ENCODE measurements at places on chromosomes 4 and X.

- no peak for DNase-seq
Measured at GRCh38 chr4:53781629-53782457, 190.6 kb upstream of the LNX1 start.

GRCh38 chr4:101992446-101992845 lies 201.9 kb downstream of the BANK1 start:
- DNase-seq: no peak

- no peak for DNase-seq
Measured at GRCh38 chr4:37908488-37909331, 17.8 kb downstream of the TBC1D1 start.

DNA sequence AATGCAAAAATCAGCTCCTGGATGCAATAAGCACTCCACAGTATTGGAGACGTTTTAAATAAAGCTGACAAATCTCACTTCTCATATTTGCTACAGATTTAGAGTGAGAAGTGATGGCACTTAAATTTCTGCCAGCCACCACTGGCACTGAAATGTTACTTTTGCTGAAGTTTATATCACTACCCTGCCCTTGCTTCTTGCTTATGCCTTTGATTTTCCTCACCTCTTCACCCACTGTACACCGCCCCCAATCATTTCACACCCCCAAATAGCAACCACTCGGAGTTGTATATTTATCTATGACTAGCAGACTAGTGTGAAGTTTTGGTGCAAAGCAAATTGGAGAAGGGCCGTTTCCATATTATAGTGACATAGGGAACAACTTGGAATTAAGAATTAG lies 19.9 kb upstream of the SLC7A11 start:
- no peak for DNase-seq

GRCh38 chr4:53424280-53424679 lies 46.8 kb downstream of the FIP1L1 start:
- no peak for DNase-seq

DNA sequence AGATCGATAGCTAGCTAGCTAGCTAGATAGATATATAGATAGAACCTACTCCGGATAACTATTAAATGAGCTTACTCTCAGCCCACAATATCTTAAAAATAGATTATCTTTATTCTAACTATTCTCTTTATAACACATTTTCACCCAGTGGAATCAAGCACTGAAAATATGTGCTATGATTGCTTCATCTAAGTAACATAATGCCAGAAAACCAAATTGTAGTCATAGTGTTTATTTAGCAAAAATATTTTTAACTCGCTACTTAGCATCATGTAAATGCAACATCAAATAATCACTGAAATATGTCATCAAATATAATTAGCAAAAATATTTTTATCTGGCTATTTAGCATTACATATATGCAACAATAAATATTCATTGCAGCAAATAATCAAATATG lies 1.5 kb downstream of the TMEM156 start:
- DNase-seq: no peak

- no peak for DNase-seq
Measured at GRCh38 chr4:155907556-155907955, 4.1 kb downstream of the TDO2 start.

DNA sequence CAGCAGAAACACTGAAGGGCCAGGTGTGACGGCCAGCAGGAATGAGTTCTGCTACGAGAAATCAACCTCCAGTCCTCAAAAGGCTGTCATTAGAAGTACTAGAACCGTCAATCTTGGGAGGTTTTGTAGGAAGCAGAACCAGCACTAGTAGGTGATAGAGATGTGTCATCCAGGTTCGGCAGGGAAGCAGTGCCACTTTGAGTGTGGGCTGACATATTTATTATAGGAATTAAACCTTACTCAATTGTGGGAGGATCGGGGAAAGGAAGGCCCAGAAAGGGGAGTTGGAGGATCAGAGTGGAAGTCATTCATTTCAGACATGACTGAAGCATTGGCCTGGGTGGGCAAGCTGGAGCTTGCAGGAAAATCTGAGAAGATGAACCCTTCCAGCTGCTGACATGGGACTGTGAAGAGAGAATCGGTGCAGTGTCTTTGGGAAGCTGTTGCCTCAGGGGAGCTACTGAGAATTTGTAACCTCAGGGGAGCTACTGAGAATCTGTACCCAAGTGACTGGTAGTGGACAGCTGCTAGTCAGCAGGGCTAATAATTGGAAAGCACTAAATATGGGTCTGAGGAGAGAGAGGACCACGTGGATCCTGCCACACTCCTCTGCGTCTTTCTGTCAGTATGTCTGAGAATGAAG lies 177.4 kb downstream of the SPRY1 start:
- DNase-seq: no peak

DNA sequence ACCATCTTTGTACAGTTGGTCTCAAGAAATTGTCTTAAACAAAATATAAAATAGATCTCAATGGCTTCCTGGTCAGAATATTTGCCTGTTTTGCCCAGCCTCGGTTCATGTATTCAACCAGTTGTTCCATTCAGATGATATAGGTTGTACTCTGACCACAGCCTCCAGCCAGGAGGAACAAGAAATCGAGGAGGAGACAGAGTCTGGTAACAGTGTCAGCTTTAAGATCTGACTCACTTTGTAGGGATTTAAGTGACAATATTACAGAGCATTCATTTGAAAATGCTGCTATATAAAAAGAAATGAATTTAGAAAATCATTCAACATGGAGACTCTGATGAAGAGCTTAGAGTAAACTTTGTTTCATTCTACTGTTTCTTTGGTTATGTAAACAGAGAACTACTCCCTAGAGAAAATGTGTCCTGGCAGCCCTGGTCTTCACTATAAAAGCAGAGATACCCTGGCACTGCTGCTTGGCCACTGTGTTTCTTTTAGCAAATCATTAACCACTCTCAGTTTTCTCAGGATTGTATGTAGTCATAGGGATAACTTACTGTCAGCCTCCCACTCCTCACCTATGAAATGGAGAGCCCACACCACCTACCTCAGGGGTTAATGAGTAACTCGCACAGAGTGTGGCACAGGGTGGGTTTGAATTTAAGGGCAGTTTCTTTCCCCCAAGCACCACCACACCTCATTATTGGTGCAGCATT lies 53.5 kb downstream of the PAGE2 start:
- no peak for DNase-seq

DNA sequence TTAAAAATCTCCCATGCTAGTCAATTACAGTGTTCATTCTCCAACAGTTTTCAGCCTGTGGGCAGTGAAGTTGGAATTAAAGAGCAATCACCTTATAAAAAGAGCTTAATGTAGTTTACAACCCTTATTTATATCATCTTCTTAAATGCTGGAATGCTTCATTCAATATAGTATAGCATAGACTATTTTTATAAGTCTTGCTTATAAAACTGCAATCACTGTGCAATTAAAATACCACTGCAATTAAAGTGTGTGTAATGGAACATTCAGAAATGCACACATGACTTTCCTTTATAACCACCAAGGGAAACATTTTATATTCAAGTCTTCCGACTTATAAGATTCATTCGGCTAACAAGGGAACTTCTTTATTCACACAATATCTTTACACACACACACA lies 16.4 kb upstream of the DCAF8L1 start:
- DNase-seq: no peak

- no peak for DNase-seq
Measured at GRCh38 chrX:149284616-149285015, 220.5 kb downstream of the IDS start.

DNA sequence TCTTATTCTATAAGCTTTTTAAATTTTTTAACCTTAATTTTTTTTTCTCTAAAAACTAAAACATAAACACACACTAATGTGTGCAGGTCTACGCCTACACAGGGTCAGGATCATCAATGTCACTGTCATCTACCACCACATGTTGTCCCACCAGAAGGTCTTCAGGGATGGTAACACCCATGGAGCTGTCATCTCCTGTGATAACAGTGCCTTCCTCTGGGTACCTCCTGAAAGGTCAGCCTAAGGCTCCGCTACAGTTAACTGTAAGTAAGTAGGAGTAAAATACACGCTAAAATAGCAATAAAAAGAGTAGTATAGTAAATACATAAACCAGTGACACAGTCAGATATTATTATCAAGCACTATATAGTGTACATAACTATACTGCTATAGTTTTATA lies 45.9 kb upstream of the GPRIN3 start:
- DNase-seq: no peak

- no peak for DNase-seq
Measured at GRCh38 chr4:2062808-2063524, 3.8 kb downstream of the NAT8L start.

DNA sequence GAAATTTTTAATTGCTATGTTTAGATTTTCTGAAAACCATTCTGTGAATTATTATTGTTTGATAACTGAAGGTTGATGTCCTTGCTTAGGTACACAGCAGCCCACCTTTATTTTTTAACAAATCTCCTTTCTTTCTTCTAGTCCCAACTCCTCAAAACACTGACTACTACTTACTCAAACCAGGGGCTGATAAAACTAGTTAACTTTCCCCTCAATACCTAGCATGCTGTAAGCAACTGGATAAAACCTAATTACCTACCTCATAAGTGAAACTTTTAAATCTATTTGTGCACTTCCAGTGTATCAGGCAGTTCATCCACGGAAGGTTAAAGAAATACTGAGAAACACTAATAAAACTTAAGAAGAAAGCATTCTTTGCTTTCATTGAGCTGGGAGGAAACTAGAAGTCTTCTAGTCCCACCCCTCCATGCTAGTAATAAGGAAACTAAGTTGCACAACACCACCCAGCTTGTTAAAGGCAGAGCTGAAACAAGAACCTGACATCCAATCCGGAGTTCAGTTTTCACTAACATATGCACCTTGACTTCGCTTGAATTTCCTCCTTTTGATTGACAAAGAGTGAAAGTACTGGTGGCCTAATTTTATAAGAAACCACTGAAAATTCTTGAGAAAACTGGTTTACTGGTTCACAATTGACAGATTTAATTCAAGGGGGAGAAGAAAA lies 180.2 kb upstream of the TET2 start:
- no peak for DNase-seq

DNA sequence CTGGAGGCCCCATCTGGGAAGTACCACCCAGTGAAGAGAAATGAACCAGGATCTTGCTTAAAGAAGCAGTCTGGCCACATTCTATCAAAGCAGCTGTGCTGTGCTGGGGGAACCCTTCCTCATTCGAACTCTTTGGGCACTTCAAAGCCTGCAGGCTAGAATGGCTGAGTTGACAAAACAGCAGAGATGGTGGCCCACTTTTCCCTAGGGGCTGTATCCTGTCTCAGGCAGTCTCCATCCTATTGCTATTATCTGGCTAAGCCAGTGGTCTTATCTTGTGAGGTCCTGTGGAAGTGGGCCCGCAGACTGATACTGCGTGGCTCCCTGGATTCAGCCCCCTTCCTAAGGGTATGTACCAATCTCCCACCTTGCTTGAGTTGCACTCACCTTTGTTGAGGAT lies 114.3 kb downstream of the VSIG4 start:
- no peak for DNase-seq

DNA sequence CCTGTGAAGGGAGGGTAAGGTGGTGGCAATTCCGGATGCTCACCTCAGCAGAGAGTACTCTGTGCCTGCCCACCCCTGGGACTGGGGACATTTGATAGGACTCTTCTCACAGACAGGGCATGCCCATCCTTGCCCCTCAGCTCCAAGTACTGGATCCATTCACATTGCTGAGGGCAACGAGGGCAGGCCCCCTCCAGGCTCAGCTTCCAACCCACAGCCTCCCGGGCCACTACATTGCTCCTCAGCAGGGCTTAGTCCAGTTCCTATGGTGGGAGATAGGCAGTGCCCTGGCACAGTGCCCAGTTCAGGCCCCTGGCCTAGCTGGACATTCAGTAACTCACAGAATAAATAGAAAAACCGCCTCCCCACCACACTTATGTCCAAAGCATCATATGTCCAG lies 15.1 kb upstream of the VSIG4 start:
- no peak for DNase-seq

DNA sequence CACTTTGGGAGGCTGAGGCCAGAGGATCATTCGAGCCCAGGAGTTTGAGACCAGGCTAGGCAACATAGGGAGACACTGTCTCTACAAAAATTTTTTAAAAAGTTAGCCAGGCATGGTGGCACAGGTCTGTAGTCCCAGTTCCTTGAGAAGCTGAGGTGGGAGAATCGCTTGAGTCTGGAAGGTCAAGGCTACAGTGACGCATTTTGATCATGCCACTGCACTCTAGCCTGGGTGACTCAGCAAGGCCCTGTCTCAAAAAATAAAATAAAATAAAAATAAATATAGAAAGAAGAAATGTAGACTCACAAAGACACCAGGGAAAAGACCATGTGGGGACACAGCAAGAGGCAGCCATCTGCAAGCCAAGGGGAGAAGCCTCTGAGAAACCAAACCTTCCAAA lies 42.3 kb upstream of the SLC7A3 start:
- no peak for DNase-seq

DNA sequence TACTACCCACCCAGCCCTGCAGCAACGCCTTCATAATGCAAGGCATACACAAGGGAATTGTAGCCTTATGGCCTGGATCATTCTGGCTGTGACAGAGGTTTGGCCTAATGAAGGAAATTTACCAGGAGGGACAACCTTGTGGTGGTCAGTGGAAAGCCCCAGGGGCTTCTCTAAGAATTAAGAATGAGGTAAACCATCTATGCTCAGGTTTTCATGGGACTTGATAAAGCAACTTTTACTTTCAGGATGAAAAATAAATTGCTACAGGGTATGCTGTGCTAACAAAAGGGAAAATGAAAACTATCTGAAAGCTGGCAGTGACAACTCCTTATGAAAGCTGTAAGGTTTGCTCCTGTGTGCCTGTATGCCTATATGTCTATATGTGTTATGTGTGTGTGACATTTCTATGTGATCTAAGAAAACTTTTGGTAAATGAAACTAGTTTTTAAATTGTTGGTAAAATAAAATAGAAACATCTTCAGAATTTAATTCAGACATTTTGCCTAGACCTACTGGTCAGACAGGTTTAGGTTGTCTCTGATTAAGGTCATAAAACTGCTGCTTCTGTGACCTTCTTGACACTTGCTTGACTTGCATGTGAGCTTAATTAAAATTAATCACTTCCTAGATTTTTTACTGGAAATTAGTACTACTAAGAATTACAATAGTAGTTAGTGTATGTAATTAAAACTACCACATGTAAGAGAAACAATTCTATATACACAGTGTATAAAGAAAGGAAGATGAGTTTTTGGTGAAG lies 19.9 kb upstream of the TXK start:
- DNase-seq: no peak

- no peak for DNase-seq
Measured at GRCh38 chr4:109665783-109666485, 37.3 kb downstream of the CASP6 start.

- no peak for DNase-seq
Measured at GRCh38 chr4:140252141-140252741, 98.3 kb upstream of the MAML3 start.

- DNase-seq: no peak
Measured at GRCh38 chrX:44489515-44489914, 53.1 kb downstream of the FUNDC1 start.

DNA sequence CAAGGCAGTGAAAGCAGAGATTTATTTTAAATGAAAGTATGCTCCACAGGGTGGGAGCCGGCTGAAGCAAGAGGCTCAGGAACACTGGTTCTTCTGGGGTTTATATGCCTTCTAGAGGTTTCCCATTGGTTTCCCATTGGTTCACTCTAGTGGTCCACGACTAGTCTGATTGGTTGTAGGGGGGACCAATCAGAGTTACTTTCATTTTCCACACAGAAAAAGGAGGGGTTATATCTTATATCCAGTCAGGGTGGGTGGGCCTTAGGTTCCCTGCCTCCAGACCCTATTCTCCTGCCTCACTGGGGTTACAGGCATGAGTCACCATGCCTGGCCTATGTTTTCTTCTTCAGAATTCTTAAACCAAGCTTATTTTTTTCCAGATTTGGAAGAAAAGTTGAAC lies 101.6 kb downstream of the KLHL8 start:
- DNase-seq: no peak
